ENCODE measurements at places on chromosomes 2 and 18.

GRCh38 chr2:186429104-186429503, 57.0 kb upstream of the ZC3H15 start:
- DNase-seq: no peak

- no peak for DNase-seq
Observed at GRCh38 chr18:51491678-51492372, 294.3 kb upstream of the MEX3C start.

GRCh38 chr2:217248312-217248935, 388.6 kb upstream of the TNP1 start:
- peak; percentile 25 for DNase-seq

GRCh38 chr2:70029814-70030409, 57.4 kb upstream of the PCBP1 start:
- peak; percentile 54 for DNase-seq

- DNase-seq: no peak
Observed at GRCh38 chr2:114368705-114369104, 73.7 kb upstream of the DPP10 start.

DNA sequence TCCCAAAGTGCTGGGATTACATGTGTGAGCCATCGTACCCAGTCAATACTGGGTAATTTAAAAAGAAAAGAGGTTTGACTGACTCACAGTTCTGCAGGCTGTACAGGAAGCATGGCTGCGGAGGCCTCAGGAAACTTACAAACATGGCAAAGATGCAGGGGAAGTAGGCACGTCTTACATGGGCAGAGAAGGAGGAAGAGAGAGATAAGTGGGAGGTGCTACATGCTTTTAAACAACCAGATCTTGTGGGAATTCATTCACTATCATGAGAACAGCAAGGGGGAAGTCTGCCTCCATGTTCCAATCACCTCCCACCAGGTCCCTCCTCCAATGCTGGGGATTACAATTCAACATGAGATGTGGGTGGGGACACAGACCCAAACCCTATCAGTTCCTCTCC, 192.5 kb downstream of the ATAD2B start:
- no peak for DNase-seq

DNA sequence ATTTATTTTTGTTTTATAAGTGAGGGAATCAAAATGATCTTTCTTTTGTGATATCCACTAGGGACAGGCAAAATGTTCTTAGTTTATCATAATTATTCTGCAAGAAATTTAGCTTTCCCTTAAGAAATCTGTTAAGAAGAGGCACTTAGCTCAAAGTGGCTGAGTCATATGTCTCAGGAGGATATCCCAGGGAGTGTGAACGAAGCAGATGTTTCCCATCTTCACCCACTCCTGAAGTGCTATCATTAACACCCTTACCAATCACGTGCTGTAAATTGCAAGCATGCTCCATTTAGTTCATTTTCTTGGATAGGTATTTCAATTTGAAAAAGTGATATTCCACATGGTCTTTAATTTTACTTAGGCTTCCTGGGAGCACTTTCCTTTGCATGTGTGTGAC, 774.3 kb upstream of the TMEFF2 start:
- no peak for DNase-seq

- DNase-seq: no peak
Observed at GRCh38 chr2:30267161-30267975, 36.0 kb downstream of the LBH start.
